ENCODE measurements at places on chromosomes 7 and 10.

DNA sequence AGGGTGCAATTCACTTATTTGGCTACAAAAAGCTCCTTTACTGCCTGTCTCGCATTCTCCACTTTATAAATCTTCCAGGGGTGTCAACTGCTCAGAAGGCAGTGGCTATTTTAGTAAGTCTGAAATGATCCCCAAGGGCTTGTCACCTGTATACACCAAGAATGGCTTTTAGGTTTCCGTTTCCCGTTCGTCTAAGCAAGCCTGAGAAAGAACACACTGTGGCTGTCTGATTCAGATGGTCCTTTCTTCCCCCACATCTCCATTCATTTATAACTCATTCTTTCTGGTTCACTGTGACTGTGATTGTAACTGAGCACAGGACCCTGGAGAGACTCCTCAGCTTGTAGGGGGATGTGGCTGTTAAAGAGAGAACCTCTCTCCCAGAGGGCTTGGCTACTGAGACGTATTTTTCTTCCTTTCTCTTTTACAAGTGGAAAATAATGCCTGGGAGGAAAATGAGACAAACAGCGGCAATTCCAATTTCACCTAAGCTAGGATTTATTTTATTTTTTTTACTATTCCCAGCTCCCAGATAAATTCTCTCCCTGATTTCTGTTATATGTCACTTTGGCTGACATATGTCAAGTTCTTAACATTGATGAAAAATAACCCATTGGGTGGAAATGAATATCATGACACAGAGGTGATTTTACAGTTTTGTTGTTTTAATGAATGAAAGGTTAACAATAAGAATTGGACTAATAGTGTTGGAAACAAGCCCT, 129.3 kb downstream of the FAM107B start:
- DNase-seq: no peak

- no peak for DNase-seq
Measured at GRCh38 chr7:18889436-18889835, 228.0 kb downstream of the TWIST1 start.

GRCh38 chr7:70676243-70676642, 455.7 kb upstream of the GALNT17 start:
- no peak for DNase-seq

DNA sequence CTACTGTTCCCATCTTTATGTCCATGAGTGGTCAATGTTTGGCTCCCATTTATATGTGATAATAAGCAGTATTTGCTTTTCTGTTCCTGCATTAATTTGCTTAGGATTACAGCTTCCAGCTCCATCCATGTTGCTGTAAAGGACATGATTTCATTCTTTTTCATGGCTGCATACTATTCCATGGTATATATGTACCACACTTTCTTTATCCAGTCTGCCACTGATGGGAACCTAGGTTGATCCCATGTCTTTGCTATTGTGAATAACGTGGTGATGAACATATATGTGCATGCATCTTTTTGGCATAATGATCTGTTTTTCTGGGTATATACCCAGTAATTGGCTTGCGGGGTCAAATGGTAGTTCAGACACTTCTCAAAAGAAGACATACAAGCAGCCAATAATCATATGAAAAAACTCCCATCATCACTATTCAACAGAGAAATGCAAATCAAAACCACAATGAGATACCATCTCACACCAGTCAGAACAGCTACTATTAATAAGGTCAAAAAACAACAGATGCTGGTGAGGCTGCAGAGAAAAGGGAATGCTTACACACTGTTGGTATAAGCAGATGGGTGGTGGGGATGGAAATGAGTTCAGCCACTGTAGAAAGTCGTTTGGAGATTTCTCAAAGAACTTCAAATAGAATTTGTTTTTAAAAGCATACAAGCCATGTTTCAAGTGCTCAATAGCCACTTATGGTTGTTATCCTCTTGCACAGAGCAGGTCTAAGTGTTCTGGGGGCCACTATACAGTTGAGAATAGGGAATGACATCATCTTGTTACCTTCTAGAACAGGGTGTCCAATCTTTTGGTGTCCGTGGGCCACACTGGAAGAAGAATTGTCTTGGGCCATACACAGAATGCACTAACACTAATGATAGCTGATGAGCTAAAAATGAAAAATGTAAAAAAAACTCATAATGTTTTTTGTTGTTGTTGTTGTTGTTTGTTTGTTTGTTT, 23.2 kb upstream of the SDK1 start:
- DNase-seq: no peak

GRCh38 chr10:67618116-67618515, 77.9 kb downstream of the CTNNA3 start:
- no peak for DNase-seq

- DNase-seq: no peak
Measured at GRCh38 chr10:4372601-4373000, 453.4 kb upstream of the AKR1E2 start.

DNA sequence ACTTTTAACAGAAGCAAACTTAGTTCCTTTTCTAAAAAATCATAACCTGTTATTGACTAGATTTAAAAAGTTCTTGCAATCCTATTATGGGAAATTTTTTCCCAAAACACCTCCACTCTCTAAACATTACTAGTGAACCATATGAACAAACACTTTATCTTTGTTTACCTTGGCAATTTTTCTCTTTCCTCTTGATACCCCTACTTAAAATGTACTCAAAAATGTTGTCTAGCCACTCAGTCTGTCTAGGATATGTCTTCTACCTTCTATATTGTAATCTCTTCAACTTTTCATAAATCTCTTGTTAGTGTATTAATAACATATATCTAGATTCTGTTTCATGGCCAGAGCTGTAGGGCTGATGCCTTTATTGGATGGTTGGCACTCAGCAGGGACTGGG, 630.0 kb upstream of the GRM3 start:
- no peak for DNase-seq

DNA sequence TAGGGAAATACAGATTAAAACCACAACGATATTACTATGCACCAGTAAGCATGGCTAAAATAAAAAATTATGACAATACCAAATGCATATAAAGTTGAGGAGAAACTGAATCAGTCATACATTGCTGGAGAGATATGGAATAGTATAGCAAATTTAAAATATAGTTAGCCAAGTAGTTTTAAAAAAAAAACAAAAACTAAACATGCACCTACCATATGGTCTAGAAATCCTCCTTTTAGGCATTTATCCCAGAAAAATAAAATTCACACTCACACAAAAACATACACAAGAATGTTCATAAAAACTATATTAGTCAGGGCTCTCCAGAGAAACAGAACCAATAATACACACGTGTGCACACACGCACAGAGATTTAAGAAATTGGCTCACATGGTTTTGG, 175.8 kb downstream of the IPMK start:
- no peak for DNase-seq

- DNase-seq: no peak
Measured at GRCh38 chr10:8054244-8054493, 319 bp upstream of the GATA3 start.

Measured in stimulated activated CD4-positive, alpha-beta T cell treated with anti-CD3 and anti-CD28 coated beads, Interleukin-2, amount 100 ng/mL, for 48 hours (primary cell).